Stimulated activated CD4-positive, alpha-beta T cell treated with anti-CD3 and anti-CD28 coated beads, Interleukin-12 subunit alpha, Interleukin-12 subunit beta, amount 100 ng/mL, for 48 hours (primary cell): ENCODE measurements at places on chromosomes 12 and 14.

DNA sequence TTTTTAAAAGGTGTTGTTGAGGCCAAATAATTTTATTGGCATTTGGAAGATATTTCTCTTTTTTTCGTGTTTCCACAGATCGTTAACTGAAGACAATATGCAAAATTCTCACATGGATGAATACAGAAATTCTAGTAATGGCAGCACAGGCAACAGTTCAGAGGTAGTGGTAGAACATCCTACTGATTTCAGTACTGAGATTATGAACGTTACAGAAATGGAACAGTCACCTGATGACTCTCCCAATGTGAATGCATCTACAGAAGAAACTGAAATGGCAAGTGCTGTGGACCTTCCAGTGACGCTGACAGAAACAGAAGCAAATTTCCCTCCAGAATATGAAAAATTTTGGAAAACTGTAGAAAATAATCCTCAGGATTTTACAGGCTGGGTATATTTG is 11.2 kb downstream of the PRPF39 start:
- no peak for DNase-seq

DNA sequence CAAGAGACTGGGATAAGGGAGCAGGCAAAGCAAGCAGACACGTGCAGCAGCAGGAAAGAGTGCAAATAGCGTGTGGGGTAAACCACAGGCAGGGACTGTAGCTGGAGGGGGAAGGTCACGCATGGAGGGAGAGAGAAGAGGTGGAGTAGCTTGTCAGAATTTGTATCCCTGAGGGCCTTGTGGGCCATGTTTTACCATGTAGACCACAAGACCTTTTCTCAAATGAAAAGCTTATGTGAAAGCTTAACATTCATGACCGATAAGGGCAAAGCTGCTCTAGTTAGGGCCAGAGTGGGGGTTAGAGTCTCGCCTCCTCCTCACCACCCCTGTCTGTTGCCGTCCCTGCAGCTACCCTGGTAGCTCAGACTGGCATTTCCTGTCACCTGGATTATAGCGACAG is 152.9 kb upstream of the E2F7 start:
- no peak for DNase-seq

DNA sequence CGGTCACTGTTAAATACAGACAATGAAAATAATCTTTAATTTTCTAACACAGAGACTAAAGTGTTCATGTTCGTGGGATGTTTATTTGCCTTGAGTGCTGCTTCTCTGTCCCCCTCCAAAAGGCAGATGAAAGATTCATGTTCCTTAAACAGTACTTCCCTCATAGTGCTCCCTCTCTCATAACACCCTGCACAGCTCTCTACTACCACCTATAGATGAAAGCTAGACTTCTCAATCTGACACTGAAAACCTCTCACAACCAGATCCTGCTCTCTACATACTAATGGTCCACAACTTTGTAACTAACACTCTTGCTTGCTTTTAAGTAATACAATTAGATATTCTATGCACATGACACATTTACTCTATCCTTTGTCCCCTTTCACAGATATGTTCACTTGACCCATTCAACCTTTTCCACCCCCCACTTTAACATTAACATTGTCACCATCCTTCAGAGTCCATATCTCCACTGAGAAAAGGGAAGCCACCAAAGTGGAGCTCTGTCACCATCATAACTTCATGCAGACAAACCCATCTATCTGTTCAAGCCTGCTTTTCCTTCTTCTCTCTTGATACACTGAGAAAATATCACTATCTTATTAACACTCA is 266.4 kb upstream of the USP15 start:
- DNase-seq: no peak

DNA sequence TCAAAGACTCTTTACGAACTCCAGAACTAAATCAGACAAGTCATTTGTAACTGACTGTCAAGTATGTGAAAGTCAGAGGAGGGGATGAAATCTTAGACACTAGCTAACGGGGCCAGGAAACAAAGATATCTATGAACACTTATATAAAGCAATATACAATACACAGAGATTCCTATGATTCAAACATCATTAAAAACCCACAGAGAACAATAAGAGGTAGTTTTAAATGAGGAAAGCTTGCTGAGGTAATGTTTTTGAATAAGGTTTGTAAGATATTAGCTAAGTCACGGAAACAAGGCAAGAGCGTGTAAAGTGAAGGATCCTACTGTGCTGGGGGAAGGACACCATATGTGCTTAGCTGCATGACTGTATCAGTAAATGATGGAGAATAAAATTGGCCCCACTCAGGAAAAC is 36.7 kb downstream of the SAV1 start:
- no peak for DNase-seq

DNA sequence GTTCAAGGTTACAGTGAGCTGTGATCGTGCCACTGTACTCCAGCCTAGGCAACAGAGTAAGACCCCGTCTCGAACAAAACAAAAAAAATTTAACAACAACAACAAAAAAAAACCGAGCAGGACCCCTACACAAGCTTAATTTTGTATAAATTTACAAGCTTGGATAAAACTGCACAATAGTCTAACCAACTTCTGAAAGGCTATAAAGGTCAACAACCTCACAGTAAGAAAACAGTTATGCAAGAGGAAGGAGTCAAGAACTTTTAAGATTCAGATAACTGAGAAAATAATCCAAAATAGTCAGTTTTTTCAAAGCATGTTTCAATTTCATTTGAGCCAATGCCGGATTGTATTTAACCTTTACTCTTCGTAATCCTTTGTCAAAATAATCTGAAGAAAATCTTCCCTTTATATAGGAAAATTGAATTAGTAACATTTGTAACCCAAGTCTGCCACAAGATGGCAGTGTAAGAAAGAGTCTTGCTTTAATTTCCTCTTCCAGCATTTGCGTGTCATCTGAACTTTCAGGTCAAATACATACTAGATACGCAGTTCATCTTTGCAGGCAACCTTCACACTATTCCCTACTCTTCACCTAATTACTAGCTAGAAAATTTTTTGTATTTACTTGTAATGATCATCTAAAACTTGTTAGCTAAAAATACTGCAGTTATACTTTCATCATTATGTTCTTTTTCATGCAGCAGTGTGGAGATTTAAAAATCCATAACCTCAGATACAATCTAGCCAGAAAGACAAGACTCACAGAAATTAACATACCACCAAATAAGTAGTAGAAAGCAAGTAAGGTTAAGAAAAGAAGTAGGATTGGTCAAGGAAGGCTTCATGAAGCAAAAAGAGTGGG is 5.8 kb downstream of the CCNB1IP1 start:
- no peak for DNase-seq

- no peak for DNase-seq
These were observed 29.0 kb upstream of the PLEKHG7 start for GRCh38 chr12:92673756-92674155.

DNA sequence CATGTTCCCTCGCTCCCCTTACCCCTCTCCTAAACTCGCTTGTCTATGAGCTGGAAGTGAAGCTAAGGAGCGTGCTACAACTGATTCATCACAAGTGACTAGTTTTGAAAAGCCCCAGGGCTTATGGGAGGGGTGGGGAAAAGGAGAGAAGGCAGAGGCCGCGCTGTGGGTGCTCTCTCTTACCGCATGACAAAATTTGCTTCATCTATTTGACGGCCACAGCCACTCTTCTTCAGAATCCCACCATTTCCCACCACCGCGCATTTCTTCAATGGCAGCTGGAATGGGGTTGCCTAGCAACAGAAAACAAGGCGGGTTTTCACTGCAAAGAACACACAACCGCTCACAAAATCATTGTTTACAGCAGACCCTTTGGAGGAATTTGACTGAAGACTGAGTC is 79.4 kb downstream of the ST8SIA1 start:
- DNase-seq: no peak

- DNase-seq: no peak
These were observed 148.7 kb downstream of the MDGA2 start for GRCh38 chr14:47526591-47527244.

DNA sequence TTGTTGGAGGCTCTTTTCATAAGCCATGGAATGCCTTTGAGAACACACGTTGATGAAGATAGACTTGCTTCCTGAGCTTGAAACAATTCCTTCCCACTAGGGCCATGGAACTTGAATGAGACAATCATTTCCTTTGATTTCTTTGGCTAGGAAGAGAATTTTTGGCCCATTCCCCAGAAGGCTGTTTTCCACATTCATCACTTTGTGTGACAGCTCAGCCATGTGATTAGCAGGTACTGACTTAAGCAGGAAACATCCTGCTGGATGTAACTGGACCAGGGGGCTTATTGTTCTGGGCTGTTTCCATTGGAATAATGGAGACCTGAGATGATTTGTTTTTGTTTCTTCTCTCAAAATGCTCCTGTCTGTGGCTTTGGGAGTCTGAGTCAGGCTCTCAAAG is 469.8 kb upstream of the SEL1L start:
- DNase-seq: no peak

- DNase-seq: no peak
These were observed 45.4 kb downstream of the NKX2-1 start for GRCh38 chr14:36474593-36474992.

GRCh38 chr14:69170839-69171238 is 17.9 kb upstream of the DCAF5 start:
- no peak for DNase-seq

- no peak for DNase-seq
These were observed 556.7 kb upstream of the FBXO33 start for GRCh38 chr14:39988939-39989338.

DNA sequence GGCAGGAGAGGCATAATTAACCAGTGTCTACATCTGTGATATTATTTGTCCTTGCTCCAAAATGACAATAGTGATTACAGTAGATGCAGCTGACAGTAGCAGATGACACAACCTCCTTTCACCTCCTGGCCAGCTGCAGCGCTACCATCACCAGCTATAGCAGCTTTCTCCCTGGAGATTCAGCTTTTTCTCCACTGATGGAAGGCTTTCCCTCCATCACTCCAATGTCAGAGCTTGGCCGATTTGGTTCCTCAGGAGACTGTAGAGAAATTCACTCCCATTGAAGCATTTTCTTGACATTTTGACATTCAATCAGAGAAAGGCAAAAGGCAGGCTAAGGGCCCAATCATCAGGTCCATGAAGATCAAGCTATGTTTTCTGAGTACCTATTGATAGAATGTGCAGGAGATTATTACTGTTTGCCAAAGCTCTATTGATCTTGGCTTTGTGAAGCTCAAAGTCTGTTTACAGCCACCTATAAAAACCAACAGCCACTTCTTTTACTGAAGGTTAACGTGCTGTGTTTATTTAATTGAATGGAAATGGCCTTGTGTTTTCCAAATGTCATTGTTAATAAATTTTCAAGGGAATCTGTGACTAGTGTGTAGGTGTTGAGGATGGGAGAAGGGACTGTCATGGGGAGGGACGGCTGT is 785.1 kb downstream of the DIO2 start:
- DNase-seq: no peak

GRCh38 chr14:101587441-101587911 is 26.2 kb downstream of the DIO3 start:
- DNase-seq: no peak

GRCh38 chr14:23114120-23114458 is 5.0 kb downstream of the CEBPE start:
- no peak for DNase-seq

GRCh38 chr12:125463386-125463785 is 398.2 kb downstream of the AACS start:
- DNase-seq: no peak

DNA sequence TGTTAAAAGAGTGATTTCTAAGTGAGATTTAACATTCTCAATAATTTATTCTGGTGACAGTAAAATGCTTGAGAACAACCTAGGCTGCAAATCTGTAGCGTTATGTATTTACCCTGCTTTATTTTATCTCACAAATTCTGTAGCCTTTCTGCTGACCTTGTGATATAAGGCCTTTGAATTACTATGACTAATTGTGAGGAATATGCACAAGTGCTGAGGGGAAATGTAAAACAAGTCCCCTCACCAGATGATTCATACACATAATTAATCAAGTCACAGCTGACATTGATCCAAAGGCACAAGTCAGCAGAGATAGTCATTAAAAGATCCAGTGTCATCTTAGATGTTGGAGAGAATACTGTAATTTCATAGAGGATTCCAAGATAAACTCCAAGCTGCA is 992.7 kb upstream of the USP15 start:
- no peak for DNase-seq

DNA sequence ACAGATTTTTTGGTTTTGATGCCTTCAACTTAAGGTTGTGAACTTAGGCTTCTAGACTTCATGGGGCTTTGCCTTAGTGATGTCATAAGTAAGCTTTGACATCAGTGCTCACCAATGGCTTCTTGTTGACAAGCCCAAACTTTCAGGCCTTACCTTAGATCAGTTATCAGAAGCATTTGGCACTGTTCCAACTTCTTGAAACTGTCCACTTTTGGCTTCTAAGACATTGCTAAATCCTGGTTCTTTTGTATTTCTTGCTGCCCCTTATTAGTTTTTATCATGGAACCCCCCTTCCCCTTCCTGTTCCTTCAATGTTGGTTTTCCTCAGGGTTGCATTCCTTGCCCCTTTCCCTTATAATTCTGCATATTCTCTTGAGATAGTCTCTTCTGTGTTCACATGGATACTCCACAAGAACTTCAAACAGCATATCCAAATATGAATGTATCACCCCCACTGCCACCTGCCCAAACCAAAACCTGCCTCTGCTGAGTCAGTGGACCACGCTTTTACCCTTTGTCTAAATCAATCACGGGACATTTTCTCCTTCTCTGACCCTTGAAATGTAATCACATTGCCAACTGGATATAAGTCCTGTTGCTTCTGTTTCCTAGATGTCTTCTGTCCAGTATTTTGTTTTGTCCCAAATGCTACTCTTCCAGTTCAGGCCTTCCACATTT is 7.9 kb downstream of the PFKM start:
- DNase-seq: no peak

DNA sequence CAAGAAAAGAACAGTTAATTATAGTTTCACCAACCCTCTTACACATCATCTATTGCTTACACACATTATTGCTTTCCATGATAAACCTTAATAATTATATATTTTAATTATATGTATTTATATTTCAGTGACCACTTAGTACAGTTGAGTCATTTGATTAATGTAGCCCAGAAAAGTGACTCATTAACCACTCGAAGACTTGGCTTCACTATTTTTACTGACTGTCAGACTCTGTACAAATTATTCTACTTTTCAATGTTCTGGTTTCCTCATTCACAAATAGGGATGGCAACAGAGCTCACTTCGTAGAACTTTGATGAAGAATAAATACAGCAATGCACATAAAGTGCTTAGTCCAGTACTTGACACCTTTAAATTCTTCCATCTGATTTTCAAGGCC is 98.3 kb downstream of the CFAP54 start:
- DNase-seq: no peak

- peak; percentile 41 for DNase-seq
These were observed 1.4 kb upstream of the ARHGEF40 start for GRCh38 chr14:21068521-21069387.

- no peak for DNase-seq
These were observed 282.3 kb upstream of the PRICKLE1 start for GRCh38 chr12:42871816-42872215.

GRCh38 chr12:69913526-69913925 is 88.5 kb downstream of the MYRFL start:
- DNase-seq: no peak

GRCh38 chr14:84657911-84658310 is 872.0 kb upstream of the FLRT2 start:
- no peak for DNase-seq
